ENCODE measurements at places on chromosomes 12 and 14. TPM values are rescaled to one million over a fixed set of nuclear protein-coding genes. Genes with fewer than 3 reads are reported as not detected.

- peak; percentile 54 for DNase-seq
Observed at GRCh38 chr14:105193916-105194782, 13.0 kb upstream of the NUDT14 start.

DNA sequence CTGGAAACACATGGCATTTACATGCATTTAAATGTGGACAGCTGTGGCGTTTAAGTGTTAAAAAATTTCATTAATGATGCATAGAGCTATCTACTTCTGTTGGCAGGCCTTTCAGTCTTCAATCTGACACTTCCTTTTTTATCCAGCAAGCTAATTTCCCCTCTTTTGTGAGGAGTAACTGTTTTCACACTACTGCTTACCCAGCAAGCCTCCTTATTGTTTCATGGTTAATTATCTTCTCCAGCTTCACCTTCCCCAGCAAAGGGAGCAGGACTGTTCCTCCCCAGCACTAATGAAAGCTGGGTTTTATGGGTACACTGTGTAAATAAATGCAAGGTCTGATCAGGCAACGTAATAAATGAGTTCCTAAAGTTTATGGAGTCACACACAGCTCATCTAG is 129.4 kb upstream of the NPAS3 start:
- DNase-seq, result no peak

GRCh38 chr12:46430340-46430948 is 57.9 kb upstream of the SLC38A2 start:
- peak; percentile 77 for DNase-seq

- no peak for DNase-seq
Observed at GRCh38 chr12:74031045-74031444, 506.6 kb upstream of the ATXN7L3B start.

DNA sequence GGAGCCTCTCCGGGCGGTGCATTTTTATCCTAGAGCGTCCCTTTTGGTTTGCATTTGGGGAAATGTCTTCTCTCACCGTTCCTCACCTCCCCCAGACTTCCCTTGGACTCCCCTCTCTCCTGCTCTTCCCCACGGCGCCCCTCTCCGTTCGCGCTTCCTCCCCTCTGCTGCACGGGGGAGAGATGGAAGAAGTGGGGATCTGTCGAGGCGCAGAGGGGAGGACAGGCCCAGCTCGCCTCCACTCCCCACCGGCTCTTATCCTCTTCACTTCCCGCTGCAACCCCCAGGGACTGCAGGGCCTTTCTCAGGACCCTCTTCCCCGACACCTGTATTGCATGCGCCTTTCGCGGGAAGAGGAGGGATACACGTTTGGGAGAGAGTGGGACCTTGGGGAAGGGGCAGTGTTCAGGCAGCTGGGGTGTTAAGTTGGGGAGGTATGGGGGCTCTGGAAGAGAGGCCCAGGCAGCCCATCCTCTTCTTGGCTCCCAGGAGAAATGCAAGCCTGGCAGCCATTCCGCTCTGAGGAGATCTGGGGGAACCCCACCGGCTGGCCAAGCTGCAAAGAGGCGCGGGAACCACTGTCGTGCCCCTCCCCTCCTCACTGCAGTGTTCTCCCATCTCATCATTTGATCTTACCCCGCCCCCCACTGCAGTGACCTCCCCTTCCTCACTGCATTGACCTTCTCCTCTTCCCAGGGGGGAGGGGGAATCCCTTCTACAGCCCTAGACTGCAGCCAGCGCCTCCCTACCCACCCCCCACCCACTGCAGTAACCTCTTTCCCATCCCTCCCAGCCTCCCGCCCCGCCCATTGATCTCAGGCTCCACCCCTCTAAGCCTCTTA is 788 bp downstream of the ENO2 start:
- no peak for DNase-seq

GRCh38 chr12:92489781-92490180 is 213.0 kb upstream of the PLEKHG7 start:
- no peak for DNase-seq

The C12orf50 gene
- total RNA-seq, result not detected

Measured in HT-29 (cell line).